ENCODE measurements at places on chromosomes 4 and X.

GRCh38 chr4:27350161-27350560, 489.5 kb downstream of the STIM2 start:
- no peak for DNase-seq

DNA sequence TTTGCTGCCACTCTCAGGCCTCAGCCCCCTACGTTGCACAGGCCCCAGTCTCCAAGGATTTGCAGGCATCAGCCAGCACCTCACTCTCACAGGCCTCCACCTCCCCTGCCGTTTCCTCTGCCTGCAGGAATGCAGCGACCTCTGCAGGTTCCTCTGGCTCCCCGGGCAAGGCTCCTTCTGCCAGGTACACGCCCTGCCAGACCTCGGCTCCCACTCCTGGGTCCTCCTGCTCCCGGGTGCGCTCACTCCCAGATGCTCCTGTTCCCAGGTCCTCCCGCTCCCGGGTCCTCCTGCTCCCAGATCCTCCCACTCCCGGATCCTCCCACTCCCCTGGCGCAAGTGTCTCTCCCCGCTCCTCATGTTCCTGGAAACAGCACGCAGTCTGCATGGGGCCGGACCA, 144.4 kb upstream of the RADX start:
- no peak for DNase-seq

GRCh38 chrX:21655901-21656586, 2.1 kb downstream of the KLHL34 start:
- no peak for DNase-seq

GRCh38 chr4:25847329-25847728, 15.5 kb downstream of the SEL1L3 start:
- no peak for DNase-seq

- DNase-seq, result no peak
These were observed 1440.2 kb downstream of the ADGRL3 start for GRCh38 chr4:62640296-62640695.

DNA sequence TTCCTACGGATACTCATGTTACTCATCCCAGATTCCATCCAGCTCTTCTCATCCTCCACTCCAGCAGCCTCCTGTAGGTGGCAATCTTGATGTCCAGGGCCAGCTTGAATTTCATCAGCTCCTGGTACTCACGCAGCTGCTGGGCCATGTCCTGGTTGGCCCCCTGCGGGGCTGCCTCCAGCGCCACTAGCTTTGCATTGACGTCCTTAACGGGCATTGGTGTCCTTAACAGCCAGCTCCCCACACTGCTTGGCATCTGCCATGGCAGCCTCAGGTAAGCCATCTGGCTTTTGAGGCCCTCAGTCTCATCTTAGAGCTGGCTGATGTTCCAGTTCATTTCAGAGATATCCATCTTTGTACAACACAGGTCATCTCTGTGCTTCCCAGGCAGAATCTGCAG, 223.7 kb downstream of the FGF13 start:
- DNase-seq, result no peak

- DNase-seq, result no peak
These were observed 191.4 kb downstream of the TSPAN5 start for GRCh38 chr4:98466868-98467599.

- DNase-seq, result no peak
These were observed 46.1 kb downstream of the SORCS2 start for GRCh38 chr4:7238300-7238960.

DNA sequence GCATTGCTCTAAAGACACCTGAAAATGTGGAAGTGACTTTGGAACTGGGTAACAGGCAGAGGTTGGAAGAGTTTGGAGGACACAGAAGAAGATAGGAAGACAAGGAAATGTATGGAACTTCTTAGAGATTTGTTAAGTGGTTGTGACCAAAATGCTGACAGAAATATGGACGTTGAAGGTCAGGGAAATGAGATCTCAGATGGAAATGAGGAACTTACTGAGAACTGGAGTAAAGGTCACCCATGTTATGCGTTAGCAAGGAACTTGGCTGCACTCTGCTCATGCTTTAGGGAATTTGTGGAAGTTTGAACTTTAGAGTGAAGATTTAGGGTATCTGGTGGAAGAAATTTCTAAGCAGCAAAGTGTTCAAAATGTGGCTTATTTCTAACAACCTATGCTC, 99.4 kb downstream of the FAM13A start:
- no peak for DNase-seq

DNA sequence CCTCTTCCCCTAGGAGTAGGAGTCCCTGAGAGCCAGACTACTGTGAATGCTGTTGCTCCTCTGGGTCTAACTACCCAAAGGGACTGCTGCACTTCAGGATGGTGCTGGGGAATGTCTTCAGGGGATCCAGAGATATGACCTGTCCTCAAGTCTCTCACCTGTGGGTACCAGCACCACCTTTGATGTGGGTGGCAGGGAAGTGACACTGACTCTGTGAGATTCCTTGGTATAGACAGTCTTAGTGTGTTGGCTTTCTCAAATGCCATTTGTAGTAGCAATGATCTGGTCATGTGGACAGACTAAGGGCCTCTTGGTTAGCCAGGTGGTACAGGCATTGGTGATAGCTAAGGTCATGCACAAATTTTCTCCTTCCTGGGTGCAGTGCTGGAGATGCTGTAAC, 108.9 kb upstream of the ADAMTS3 start:
- no peak for DNase-seq

- no peak for DNase-seq
These were observed 82.1 kb downstream of the NAT8L start for GRCh38 chr4:2141022-2141761.

DNA sequence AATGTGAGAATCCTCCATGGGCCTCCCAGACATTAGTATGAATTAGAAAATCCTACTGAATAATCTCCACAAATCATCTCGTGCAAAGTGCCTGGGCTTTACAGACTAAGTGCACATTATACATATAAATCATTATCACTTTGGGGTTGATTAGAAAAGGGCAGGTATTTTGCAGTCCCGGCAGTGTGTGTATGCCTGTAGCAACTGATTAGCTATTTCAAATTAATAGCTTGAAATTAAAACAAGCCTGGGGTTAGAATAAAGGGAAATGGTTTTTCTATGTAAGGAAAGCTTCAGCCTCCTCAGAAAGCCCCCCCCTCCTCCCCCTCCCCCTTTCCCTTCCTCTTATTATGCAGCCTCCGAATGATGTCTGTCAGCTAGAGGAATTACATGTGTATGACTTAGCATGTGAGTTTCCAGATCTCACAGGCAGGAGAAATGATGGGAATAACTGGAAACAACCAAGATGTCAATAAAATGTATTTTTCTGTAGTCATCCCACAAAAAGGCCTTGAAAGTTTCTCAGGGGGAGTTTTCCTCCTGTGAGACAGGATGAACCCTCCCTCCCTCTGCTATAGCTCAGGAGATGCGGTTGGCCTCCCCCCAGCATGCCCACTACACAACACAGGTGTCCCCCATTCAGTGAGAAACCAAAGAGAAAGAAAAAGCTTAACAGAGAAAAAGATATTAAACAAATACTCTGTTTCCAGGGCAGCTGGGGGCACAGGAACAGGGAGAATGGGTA, 41.2 kb upstream of the RASGEF1B start:
- no peak for DNase-seq

All from GM12864 (cell line).